Mesothelial cell of epicardium (in vitro differentiated cells): ENCODE measurements at places on chromosomes 5 and 9. TPM values are rescaled to one million over a fixed set of nuclear protein-coding genes. Genes with fewer than 3 reads are reported as not detected.

- H3K4me3 ChIP-seq: no peak overlapping the region
- H3K27ac ChIP-seq: no peak overlapping the region
- DNase-seq: no peak
- no peaks in the 10 kb centered on the region for H3K36me3 ChIP-seq
- H3K27me3 ChIP-seq: no peaks in the 10 kb centered on the region
Measured at GRCh38 chr9:71250581-71250980, 129.2 kb upstream of the TRPM3 start.

DNA sequence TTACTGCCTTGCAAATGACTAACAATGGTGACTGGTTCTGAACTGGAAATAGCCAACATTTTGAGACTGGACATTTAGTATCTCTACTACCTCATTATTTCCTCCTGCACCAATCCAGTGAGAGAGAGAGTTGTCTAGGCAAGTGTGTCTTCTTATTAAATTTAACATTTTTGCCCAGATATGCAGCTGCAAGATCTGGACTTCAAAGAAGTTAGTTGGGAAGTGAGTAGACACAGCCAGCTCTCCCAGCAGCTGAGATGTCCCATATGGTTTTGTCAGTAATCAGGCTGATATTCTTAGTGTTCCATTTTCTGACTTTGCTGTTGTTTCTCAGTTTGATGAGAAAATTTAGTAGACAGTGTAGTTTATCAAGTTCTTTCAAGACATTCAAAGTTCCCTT is 1778.8 kb upstream of the CDH6 start:
- no peaks in the 10 kb centered on the region for H3K27me3 ChIP-seq
- no peak overlapping the region for H3K27ac ChIP-seq
- no peaks in the 10 kb centered on the region for H3K4me1 ChIP-seq
- no peak overlapping the region for H3K4me3 ChIP-seq

- H3K27ac ChIP-seq: no peak overlapping the region
- H3K4me1 ChIP-seq: peaks cover 41% of the 10 kb centered on the region
Measured at GRCh38 chr9:13445103-13445500, 165.6 kb upstream of the MPDZ start.

DNA sequence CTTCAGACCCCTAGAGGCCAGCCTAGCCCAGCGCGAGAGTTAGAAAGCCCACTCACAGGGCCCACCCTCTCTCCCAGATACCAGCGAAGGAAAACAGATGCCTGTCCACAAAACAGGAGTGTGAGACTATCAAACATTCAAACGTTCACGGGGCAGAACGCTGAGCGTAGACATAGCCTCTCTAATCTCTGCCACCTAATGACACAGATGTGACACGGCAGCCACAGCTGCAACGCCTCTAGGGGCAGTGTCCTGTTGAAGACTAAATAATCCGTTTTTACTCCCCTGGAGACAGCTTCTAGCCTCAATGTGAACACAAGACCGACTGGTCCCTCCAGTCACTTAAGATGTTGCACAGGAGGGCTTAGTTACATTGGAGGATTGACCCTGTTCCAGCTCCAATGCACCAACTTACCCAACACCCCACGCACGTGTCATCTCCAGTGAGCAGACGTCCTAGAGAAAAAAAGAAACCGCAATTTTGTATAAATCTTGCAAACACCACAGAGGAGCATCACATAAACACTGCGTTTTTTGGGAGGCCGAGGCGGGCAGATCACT is 14.3 kb downstream of the DIPK1B start:
- peaks cover 29% of the 10 kb centered on the region for H3K4me1 ChIP-seq
- DNase-seq: no peak
- H3K4me3 ChIP-seq: peak overlapping the region; percentile 90
- peaks cover 15% of the 10 kb centered on the region for H3K36me3 ChIP-seq

DNA sequence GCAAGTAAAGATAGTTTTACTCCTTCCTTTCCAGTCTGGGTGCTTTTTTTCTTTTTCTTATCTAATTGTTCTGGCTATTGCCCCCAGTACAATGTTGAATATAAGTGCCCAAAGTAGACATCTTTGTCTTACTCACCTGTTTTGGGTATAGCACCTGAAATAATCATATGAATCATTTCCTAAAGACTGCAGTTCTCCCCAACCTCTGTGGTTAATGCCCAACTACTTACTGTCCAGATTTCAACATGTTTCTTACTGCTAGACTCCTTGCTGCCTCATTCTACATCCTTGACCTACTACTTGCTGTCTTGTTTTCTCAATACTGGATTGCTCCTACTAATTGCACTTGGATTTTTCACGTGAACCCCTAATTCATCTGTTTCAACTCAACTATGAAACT is 8.8 kb upstream of the HSDL2 start:
- no peak overlapping the region for H3K4me3 ChIP-seq
- peaks cover 40% of the 10 kb centered on the region for H3K36me3 ChIP-seq
- H3K27me3 ChIP-seq: no peaks in the 10 kb centered on the region
- no peaks in the 10 kb centered on the region for H3K4me1 ChIP-seq
- DNase-seq: no peak
- no peak overlapping the region for H3K27ac ChIP-seq

DNA sequence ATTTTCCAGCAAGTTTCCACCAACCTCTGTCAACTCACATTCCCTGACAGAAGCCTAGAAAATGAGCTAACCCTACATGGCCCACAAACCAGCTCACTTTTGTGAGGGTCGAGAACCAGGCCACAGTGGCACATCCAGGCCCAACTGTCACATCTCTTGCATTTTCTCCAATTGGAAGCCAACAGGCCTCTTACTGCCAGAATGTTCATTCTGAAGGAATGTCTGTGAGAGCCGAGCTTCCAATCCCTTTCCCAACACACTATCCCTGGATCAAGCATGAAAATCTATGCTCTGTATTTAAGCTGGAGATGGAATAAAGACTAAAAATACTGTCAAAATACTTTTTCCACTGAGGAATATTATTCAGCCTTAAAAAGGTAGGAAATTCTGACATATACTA is 20.0 kb downstream of the MARCHF3 start:
- no peak overlapping the region for H3K4me3 ChIP-seq
- H3K36me3 ChIP-seq: no peaks in the 10 kb centered on the region
- DNase-seq: no peak
- H3K4me1 ChIP-seq: peaks cover 15% of the 10 kb centered on the region

- H3K4me3 ChIP-seq: no peak overlapping the region
- peaks cover 37% of the 10 kb centered on the region for H3K4me1 ChIP-seq
- H3K36me3 ChIP-seq: peaks cover 10% of the 10 kb centered on the region
- H3K27ac ChIP-seq: peak overlapping the region; percentile 93
Measured at GRCh38 chr9:91312717-91313325, 48.9 kb downstream of the AUH start.

GRCh38 chr5:144114571-144114970 is 55.9 kb downstream of the YIPF5 start:
- peaks cover 2% of the 10 kb centered on the region for H3K36me3 ChIP-seq
- no peaks in the 10 kb centered on the region for H3K27me3 ChIP-seq
- DNase-seq: no peak
- H3K4me1 ChIP-seq: peaks cover 8% of the 10 kb centered on the region
- H3K4me3 ChIP-seq: no peak overlapping the region

GRCh38 chr5:66209350-66209749 is 65.2 kb downstream of the SREK1 start:
- DNase-seq: no peak
- H3K36me3 ChIP-seq: no peaks in the 10 kb centered on the region
- no peak overlapping the region for H3K4me3 ChIP-seq
- H3K27me3 ChIP-seq: no peaks in the 10 kb centered on the region
- peaks cover 31% of the 10 kb centered on the region for H3K4me1 ChIP-seq

DNA sequence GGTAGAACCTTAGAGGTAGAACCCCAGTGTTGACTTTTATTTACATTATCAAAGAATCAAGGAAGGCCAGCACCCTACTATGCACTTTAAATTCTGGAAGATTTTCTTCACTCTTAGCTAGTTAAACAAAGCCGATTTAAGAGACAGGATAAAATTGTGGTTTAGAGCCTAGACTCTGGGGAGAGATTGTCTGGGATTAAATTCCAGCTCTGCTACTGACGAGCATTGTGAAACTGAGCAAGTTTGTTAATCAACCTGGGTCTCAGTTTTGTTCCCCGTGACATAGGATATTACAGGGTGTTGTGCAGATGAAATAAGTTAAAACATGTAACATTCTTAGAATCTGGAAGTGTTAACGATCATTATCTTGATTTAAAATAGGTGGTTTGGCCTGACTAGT is 83.5 kb downstream of the FEM1C start:
- DNase-seq: no peak
- H3K36me3 ChIP-seq: no peaks in the 10 kb centered on the region
- no peak overlapping the region for H3K27ac ChIP-seq
- no peak overlapping the region for H3K4me3 ChIP-seq
- peaks cover 6% of the 10 kb centered on the region for H3K4me1 ChIP-seq

DNA sequence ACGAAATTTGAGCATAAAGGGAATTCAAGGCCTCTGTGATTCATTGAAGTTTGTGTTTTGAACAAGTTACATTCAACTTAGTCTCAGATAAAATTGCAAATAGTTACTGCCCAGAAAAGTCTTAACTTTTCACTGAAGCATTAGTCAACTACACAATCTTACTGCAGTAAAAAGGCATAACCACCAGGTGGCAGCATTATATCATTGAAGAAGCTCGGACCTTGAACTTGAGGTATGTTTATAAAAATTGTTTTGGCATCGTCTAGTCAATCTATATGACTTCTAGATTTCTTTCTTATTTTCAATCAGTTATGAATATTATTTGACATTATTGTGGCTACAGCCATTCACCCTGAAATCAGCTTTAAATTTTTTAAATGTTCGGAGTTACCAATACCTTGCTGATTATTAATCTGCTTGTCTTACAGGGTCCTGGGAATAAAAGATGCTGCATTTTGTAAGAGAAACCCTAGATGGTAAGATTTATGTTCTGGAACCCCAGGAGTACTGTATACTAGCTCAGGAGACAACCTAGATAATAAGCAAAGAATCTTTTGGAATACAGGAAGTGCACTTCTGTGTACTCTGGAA is 83.9 kb upstream of the GRAMD2B start:
- peak overlapping the region; percentile 7 for H3K27ac ChIP-seq
- no peak for DNase-seq
- peaks cover 30% of the 10 kb centered on the region for H3K4me1 ChIP-seq
- H3K36me3 ChIP-seq: no peaks in the 10 kb centered on the region

DNA sequence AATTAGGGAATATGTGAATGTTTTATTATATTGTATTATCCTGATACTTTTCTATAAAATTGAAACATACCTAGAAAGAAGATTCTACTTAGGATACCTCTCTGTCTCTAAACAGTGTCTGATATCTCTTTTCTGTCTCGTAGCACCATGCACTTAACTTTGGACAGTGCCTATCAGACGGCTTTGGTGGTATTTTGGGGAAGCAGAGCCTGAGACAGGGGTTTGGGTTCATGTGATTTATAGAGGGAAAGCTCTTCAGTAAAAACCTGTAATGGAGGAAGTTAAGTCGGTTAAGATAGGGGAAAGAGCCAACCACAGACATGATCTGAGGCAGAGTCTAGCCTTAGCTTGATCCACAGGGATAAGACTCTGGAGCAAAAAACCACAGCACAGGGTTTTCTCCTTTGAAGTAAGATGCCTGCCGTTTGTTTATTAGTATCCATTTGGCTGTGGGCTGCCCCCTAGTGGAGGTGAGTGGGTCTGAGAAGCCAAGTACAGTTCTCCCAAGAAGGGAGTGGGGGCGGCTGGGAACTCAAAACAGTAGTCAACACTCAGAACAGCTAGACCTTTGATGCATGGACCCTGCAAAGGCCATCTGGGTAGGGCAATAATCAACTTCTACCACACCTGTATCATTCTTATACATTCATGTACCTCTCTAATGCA is 141.2 kb upstream of the ASTN2 start:
- no peak for DNase-seq
- H3K36me3 ChIP-seq: no peaks in the 10 kb centered on the region
- H3K27me3 ChIP-seq: peaks cover 2% of the 10 kb centered on the region
- no peak overlapping the region for H3K4me3 ChIP-seq
- H3K27ac ChIP-seq: no peak overlapping the region
- no peaks in the 10 kb centered on the region for H3K4me1 ChIP-seq

GRCh38 chr9:126514037-126514821 is 99.5 kb upstream of the LMX1B start:
- DNase-seq: peak; percentile 83
- no peak overlapping the region for H3K4me3 ChIP-seq
- H3K27ac ChIP-seq: no peak overlapping the region
- peaks cover 34% of the 10 kb centered on the region for H3K27me3 ChIP-seq
- no peaks in the 10 kb centered on the region for H3K36me3 ChIP-seq
- H3K4me1 ChIP-seq: peaks cover 47% of the 10 kb centered on the region

DNA sequence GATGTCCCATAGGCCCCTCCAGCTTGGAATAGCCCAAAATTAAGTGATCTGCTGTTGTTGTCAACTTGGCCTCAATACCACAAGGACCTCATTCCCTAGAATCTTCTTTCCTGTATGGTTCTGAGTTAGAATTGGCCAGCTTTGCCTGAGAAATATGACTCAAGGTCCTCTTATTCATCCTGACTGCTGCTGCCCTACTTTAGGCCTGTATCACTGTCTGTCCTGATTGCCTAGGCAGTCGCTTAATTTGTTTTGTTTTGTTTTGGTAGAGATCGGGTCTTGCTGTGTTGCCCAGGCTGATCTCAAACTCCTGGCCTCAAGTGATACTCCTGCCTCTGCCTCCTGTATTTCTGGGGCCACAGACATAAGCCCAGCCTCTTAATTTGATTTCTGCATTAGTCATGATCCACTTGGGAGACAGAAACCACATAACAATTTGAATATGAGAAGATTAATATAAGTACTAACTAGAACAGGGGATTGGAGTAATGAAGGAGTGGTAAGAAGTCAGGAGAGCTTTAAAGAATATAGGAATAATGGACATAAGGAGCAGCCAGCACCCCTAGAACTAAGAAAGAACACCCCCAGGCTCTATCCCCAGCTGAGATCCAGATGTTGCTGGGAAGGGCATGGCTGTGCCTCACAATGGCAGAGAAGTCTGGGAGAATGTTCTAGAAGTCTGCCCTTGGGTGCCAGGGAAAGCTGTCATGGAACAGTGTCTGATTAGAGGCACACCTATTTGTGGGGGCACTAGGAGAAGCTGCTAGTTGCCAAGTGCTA is 4.6 kb downstream of the TEX53 start:
- H3K36me3 ChIP-seq: peaks cover 24% of the 10 kb centered on the region
- no peak overlapping the region for H3K4me3 ChIP-seq
- DNase-seq: no peak

- DNase-seq: no peak
- H3K4me3 ChIP-seq: no peak overlapping the region
- H3K4me1 ChIP-seq: peaks cover 31% of the 10 kb centered on the region
- peaks cover 2% of the 10 kb centered on the region for H3K27me3 ChIP-seq
- H3K27ac ChIP-seq: no peak overlapping the region
- H3K36me3 ChIP-seq: no peaks in the 10 kb centered on the region
Measured at GRCh38 chr9:7967851-7968250, 168.3 kb upstream of the DMAC1 start.

- H3K36me3 ChIP-seq: peaks cover 24% of the 10 kb centered on the region
- H3K27ac ChIP-seq: peak overlapping the region; percentile 43
Measured at GRCh38 chr9:81578606-81579005, 110.7 kb downstream of the TLE1 start.

Gene SLC34A3
- total RNA-seq: 0.23 to 0.27 TPM in 2 of 3 replicates, not detected in the other

Gene GAS1
- total RNA-seq: 47.8 to 50.6 TPM (median 49.1 TPM) in 3 replicates

Gene SREK1IP1
- total RNA-seq: 20.9 to 25.9 TPM (median 23.4 TPM) in 3 replicates

Gene LCP2
- total RNA-seq: not detected in 3 replicates

Gene FBLL1
- 0.80 to 0.95 TPM (median 0.81 TPM) in 3 replicates for total RNA-seq

Gene SPATA31A3
- not detected in 3 replicates for total RNA-seq

Gene ARL14EPL
- 0.25 TPM in 1 of 3 replicates, not detected in the others for total RNA-seq

Gene LCN2
- not detected in 3 replicates for total RNA-seq

Gene PRELID2
- 18.3 to 23.0 TPM (median 19.9 TPM) in 3 replicates for total RNA-seq

Gene ZNF366
- total RNA-seq: not detected in 3 replicates

Gene CCL27
- total RNA-seq: 0.61 to 0.84 TPM in 2 of 3 replicates, not detected in the other

Gene GRXCR2
- total RNA-seq: not detected in 3 replicates

Gene TNIP1
- total RNA-seq: 80.4 to 84.1 TPM (median 81.8 TPM) in 3 replicates
